ENCODE measurements at places on chromosomes 12 and 14.

GRCh38 chr12:52006726-52007157 is at the start of gene TAMALIN:
TSS of gene TAMALIN (plus strand) at chr12:52006946. CDS start at chr12:52007020, 74 bp downstream.
- no peak for DNase-seq
- H3K36me3 ChIP-seq, result no peaks in the 10 kb centered on the region
- no peak within 1 kb of the TSS for H3K27ac ChIP-seq
- H3K27me3 ChIP-seq, result no peaks in the 10 kb centered on the region
- no peaks in the 10 kb centered on the region for H3K4me1 ChIP-seq

DNA sequence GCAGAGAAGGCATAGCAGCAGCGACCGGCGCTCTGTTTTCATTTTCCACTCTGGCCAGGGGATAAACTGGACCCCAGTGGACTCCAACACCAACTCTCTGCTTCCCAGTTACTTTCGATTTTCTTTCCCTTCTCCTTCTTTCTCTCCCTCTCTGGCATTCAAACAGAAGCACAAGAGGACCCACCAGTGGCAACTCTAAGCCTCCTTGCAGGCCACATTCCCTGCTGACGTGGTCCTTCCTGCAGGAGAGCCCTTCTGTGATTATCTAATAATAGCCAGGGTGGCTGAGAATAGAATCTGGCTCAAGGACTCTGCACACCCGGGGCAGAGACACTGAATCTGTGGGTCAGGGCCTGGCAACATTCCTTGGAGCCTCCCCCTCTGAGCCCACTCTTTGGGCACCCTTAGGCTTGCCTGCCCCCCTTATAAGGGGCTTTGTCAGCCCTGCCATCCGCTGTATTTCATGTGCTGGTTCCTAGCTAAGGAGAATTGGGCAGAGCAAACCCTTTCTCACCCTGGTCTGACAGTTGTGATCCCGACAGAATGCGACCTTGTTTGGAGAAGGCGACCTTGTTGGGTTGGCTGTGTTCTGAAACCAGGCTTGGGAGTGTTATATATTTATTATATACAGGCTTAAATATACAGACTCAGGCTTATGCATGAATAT is 8.2 kb upstream of the HOXC6 start:
- H3K4me1 ChIP-seq, result no peaks in the 10 kb centered on the region
- no peaks in the 10 kb centered on the region for H3K36me3 ChIP-seq
- H3K27me3 ChIP-seq, result no peaks in the 10 kb centered on the region
- H3K27ac ChIP-seq, result no peak overlapping the region

DNA sequence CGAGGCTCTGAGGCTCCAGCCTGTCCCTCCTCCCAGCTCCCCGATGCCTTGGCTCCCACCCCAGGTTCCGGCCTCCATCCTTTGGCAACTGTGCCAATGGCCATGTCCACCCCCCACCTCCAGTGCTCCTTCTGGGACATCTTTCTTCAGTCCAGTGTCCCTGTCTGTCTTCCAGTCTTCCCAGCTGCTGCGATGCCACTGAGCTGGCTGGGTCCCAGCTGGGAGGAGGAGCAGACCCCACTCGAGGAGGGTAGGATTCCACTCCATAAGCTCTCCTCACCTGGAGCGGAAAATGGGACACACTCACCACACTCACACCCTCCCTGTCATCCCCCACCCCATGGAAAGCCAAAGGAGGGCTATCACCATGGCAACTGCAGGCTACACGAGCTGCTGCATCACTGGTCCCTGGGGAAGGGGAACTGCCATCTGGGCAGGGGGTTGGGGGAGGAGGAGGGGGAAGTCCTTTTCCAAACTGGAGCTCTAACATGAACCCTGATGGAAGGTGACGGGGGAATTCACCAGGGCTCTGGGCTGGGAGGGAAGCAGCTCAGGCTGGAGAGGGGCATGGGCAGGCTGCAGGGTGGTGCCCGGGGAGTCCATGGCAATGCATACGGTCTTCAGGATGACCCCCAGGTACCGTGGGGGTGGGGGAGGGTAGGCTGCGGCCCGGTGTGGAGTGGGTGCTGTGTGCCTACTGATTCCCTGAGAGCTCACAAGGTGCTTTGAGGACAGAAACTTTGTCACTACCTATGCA is 94.3 kb downstream of the LRRC74A start:
- H3K36me3 ChIP-seq, result no peaks in the 10 kb centered on the region
- no peak for DNase-seq
- H3K27ac ChIP-seq, result peak overlapping the region; percentile 91
- H3K4me3 ChIP-seq, result no peak overlapping the region
- peaks cover 63% of the 10 kb centered on the region for H3K4me1 ChIP-seq

- H3K4me3 ChIP-seq, result no peak overlapping the region
- H3K27ac ChIP-seq, result no peak overlapping the region
- peaks cover 5% of the 10 kb centered on the region for H3K4me1 ChIP-seq
- no peaks in the 10 kb centered on the region for H3K27me3 ChIP-seq
- no peaks in the 10 kb centered on the region for H3K36me3 ChIP-seq
These were observed 38.9 kb upstream of the LRP6 start for GRCh38 chr12:12305568-12306300.

GRCh38 chr12:131836714-131837397 is 8.7 kb downstream of the MMP17 start:
- no peak overlapping the region for H3K4me3 ChIP-seq
- peaks cover 17% of the 10 kb centered on the region for H3K4me1 ChIP-seq
- H3K27me3 ChIP-seq, result no peaks in the 10 kb centered on the region
- DNase-seq, result no peak
- no peaks in the 10 kb centered on the region for H3K36me3 ChIP-seq

DNA sequence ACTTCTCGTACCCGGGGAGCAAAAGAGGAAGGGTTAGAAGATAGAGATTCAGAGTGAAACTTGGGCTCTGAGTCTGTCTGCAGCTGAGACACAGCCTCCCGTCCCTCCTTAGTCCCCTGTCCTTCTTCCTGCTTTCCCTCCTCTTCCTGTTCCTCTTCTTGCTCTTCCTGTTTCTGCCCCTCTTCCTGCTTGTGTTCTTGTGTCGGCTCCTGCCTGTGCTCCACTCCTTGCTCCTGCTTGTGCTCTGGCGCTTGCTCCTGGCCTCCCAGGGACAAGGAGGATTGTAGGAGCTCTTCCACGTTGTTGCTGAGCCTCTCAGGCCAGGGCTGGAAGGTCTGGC is 3.0 kb downstream of the ACRBP start:
- H3K27me3 ChIP-seq, result no peaks in the 10 kb centered on the region
- H3K27ac ChIP-seq, result no peak overlapping the region
- no peak for DNase-seq
- H3K4me3 ChIP-seq, result no peak overlapping the region

- no peak overlapping the region for H3K27ac ChIP-seq
- no peak for DNase-seq
- H3K4me1 ChIP-seq, result no peaks in the 10 kb centered on the region
- H3K4me3 ChIP-seq, result no peak overlapping the region
- H3K27me3 ChIP-seq, result peaks cover 57% of the 10 kb centered on the region
These were observed 3.4 kb downstream of the ACVRL1 start for GRCh38 chr12:51910691-51911090.

DNA sequence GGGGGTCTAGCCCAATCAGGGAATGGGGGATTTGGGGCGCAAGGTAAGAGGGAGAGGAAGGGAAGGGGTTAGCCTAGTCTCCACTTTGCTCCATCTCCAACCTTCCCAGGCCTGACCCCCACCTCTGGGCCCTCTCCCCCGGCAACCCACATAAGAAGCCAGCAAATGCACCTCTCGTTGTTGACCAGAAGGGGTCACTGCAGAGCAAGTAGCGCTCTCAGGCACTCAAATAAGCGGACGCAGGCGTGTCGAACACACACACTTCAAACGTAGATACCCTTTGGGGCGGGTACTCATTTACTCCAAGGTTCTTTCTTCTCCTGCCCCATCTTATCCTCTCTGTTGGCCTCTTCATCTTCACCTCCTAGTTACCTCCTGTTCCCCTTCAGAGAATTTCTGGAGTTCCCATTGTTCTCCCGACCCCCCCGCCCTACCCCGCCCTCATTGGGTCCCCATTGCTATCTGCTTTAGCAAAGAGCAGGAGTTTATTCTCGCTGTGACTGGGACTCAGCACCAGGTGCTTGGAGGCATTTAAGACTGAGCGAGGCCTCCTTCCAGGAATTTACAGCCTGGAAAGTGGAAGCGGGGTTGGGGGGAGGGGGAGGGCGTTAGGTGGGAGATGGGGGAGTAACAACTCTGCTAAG is 1.5 kb upstream of the SRRM4 start:
- no peaks in the 10 kb centered on the region for H3K4me1 ChIP-seq
- no peaks in the 10 kb centered on the region for H3K36me3 ChIP-seq
- peak; percentile 54 for DNase-seq
- no peak overlapping the region for H3K27ac ChIP-seq
- 0 out of 2 replicates have a peak, but pooled peaks cover 4% of the 10 kb centered on the region for H3K27me3 ChIP-seq

- no peaks in the 10 kb centered on the region for H3K27me3 ChIP-seq
- H3K4me1 ChIP-seq, result no peaks in the 10 kb centered on the region
- no peak for DNase-seq
These were observed 108.0 kb downstream of the AEBP2 start for GRCh38 chr12:19547271-19547671.

DNA sequence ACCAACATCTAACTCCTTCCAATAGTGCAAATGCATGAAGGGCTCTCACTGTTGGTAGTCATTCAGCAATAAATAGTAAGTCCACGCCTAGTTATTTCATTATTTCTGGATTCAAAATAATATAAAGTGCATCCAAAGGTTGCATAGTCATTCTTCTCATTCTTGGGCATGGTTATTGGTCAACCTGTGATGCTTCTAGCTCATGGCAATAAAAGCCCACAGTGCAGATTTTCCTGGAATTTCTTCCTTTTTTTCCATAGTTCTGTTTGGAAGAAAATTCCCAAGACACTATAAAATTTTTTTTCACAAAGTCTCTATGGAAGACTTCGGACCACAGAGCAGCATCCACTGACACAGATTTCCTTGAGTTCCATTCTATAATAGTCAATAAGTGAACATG is 7.6 kb downstream of the CD69 start:
- peaks cover 9% of the 10 kb centered on the region for H3K4me1 ChIP-seq
- no peak overlapping the region for H3K27ac ChIP-seq

GRCh38 chr14:22176957-22177356 is 412.1 kb downstream of the DAD1 start:
- no peaks in the 10 kb centered on the region for H3K4me1 ChIP-seq
- H3K36me3 ChIP-seq, result no peaks in the 10 kb centered on the region
- H3K27ac ChIP-seq, result no peak overlapping the region
- no peak overlapping the region for H3K4me3 ChIP-seq
- no peak for DNase-seq

GRCh38 chr14:86311151-86311550 is 781.2 kb downstream of the FLRT2 start:
- DNase-seq, result no peak
- H3K36me3 ChIP-seq, result no peaks in the 10 kb centered on the region
- H3K27me3 ChIP-seq, result no peaks in the 10 kb centered on the region
- no peaks in the 10 kb centered on the region for H3K4me1 ChIP-seq
- no peak overlapping the region for H3K27ac ChIP-seq

DNA sequence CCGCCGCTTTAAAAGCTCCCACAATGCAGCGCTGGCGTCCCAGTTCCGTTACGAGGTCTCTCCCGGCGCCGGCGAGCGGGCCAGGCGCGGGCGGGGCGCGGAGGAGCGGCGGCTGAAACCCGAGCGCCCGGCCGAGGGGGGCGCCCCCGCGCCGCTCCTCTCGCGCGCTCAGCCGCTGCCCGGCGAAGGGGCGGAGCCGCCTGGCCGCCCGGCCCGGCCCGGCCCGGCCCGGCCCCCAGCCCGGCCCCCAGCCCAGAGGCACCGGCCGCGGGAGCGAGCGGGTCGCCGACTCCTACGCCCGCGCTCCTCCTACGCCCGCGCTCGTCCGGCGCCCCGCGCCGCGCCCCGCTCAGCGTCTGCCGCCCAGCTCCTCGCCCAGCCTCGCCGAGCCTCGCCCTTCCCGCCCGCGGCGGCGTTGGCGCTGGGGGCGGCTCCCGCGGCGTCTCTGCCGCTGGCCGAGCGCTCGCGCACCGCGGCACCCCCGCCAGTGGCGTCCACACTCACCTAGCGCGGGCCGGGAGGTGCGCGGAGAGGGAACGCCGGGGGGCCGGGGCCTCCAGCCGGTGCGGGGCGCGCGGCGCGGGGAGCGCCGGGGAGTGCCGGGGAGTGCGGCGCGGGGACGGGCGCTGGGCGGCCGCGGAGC is at the start of gene RASSF8:
Gene RASSF8, plus strand, starts transcription at position 255 of the 643 bp plus-strand sequence. CDS start 96,662 bp downstream, outside the sequence.
- H3K27ac ChIP-seq, result peak within 1 kb of the TSS; percentile 58
- H3K4me3 ChIP-seq, result peak within 1 kb of the TSS; percentile 84
- H3K4me1 ChIP-seq, result peaks cover 26% of the 10 kb centered on the region
- DNase-seq, result peak; percentile 35
- no peaks in the 10 kb centered on the region for H3K27me3 ChIP-seq
- H3K36me3 ChIP-seq, result peaks cover 3% of the 10 kb centered on the region

GRCh38 chr12:31868965-31869364 is 90.2 kb upstream of the RESF1 start:
- H3K27ac ChIP-seq, result no peak overlapping the region
- no peak overlapping the region for H3K4me3 ChIP-seq
- no peaks in the 10 kb centered on the region for H3K4me1 ChIP-seq
- H3K36me3 ChIP-seq, result no peaks in the 10 kb centered on the region

GRCh38 chr14:91245029-91245428 is 525 bp upstream of the GPR68 start:
- no peaks in the 10 kb centered on the region for H3K4me1 ChIP-seq
- no peaks in the 10 kb centered on the region for H3K36me3 ChIP-seq
- no peaks in the 10 kb centered on the region for H3K27me3 ChIP-seq

DNA sequence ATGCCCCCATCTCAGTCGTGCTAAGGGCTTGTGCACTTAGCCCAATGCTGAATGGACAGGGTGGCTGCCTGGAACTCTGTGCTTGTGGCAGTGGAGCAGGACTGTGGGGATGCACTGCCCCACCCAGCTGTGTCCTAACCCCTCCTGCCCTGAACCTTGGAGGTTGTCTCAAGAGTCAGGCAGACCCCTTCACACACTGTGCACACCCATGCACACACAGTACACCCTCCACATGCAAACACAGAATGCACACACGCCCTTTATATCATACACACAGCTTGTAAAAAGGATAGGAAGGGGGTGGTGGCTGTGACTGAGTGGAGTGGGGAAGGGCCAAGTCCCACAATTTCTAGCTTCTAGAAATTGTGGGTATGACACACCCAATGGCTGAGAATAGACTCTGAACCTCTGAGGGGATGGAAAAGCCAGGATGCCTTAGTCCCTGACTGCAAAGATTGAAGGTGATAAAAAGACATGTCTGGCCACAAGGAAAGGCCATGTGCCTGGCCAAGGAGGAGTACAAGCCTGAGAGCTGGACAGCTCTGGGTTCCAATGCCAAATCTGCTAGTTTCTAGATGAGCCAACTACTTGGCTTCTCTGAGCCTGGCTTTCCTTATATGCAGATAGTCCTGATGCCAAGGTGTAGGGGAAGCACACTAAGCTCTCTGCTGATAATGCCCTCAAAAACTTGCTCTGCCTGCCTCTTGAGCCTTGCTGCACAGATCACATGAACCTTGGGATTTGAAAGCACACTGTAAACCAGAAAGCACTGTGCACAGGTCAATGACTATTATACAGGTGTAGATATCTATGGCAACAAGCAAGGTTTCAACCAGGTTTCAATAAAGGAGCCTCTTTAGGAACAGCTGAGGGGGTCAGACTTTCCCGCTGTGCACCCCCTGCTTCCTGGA is 8.4 kb downstream of the KRT8 start:
- H3K27ac ChIP-seq, result peak overlapping the region; percentile 93
- no peak overlapping the region for H3K4me3 ChIP-seq
- H3K27me3 ChIP-seq, result no peaks in the 10 kb centered on the region
- H3K4me1 ChIP-seq, result peaks cover 68% of the 10 kb centered on the region

Data from PC-9 (cell line).